ENCODE measurements at places on chromosomes 1 and 21. TPM values are rescaled to one million over a fixed set of nuclear protein-coding genes. Genes with fewer than 3 reads are reported as not detected.
A peak's percentile ranks its signal among the peaks of the same experiment; 100 is the strongest.

DNA sequence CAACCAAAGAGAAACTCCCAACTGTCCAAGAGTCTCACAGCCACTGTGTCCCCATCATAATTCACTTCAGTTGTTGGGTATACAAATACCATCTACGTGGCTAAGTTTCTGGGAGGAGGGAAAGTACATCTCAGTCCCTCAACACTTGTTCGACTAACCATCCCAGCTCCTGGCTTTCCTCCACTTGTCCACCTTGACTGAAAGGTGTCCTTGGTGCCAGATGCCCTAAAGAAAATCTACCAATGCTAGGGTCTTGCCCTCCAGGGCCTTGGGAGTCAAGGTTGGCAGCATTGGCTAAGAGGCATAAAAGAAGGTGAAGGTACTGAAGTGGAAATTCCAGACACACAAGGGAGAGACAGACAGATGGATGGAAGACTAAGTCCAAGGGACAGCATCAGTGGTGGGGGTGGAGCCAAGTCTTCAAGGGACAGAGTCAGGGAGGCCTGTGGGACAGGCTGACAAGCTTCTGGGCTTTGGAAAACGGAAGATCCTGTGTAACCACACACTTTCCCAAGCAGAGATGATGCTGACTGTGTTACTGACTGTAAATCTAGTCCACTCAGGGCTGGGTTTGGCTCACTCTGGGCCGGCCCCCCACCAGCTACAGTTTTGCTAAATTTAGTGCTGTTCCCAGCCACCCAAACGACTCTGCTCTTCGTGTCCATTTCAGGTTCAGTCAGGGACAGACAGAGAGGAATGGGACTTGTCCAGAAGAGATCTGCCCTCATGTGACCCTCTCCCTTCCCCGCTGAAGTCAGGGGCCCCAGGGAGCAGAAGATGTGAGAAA is 60.1 kb downstream of the CD34 start:
- no peak for DNase-seq

The AKR7A3 gene
- 1.1 TPM for total RNA-seq

GRCh38 chr1:21617126-21617738 is 51.9 kb downstream of the RAP1GAP start:
- no peak for DNase-seq

The LENEP gene
- not detected for total RNA-seq

The CELSR2 gene
- 9.7 TPM for total RNA-seq

The TMEM35B gene
- 4.1 TPM for total RNA-seq

GRCh38 chr1:48691429-48692001 is 85.2 kb downstream of the BEND5 start:
- DNase-seq, result no peak

The TMPRSS15 gene
- total RNA-seq, result not detected

The ARTN gene
- 1.4 TPM for total RNA-seq

DNA sequence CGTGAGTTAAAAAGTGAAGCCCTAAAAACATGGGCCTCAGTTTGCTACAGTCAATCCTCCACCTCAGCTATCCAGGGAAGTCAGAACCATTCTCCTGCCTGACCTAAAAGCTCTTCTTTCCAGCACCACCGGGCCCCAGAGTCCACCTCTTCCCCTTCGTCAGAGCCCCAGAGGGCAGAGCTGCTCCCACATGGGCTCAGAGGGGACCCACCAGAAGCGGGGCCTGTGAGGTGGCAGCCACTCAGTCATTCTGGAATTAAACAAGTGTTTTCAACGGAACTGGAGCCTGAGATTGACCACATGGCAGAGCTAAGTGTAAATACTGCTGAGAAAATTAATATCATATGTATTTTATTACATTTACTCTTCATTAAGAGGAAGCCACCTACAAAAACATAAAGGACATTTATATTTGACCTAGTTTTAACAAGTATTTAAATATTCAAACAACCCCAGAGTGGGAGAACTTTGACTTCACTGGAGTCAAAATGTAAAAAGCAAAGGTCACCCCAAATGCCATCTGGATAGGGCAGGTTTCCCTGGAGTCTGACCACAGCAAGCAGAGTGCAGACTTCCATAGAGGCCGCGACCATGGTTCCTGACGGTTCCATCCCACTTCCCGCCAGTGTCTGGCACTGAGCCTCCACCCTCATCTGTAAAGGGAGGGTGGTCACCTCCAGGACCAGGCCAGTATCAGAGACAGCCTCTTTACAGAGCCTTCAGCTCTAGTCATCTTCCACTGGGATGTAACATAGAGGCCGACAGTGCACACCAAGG is 1.8 kb downstream of the SUMO3 start:
- DNase-seq, result no peak

GRCh38 chr1:8115769-8116167 is 89.7 kb upstream of the ERRFI1 start:
- no peak for DNase-seq

The CNKSR1 gene
- 0.89 TPM for total RNA-seq

- no peak for DNase-seq
Observed at GRCh38 chr21:29481641-29482040, 182.9 kb downstream of the BACH1 start.

DNA sequence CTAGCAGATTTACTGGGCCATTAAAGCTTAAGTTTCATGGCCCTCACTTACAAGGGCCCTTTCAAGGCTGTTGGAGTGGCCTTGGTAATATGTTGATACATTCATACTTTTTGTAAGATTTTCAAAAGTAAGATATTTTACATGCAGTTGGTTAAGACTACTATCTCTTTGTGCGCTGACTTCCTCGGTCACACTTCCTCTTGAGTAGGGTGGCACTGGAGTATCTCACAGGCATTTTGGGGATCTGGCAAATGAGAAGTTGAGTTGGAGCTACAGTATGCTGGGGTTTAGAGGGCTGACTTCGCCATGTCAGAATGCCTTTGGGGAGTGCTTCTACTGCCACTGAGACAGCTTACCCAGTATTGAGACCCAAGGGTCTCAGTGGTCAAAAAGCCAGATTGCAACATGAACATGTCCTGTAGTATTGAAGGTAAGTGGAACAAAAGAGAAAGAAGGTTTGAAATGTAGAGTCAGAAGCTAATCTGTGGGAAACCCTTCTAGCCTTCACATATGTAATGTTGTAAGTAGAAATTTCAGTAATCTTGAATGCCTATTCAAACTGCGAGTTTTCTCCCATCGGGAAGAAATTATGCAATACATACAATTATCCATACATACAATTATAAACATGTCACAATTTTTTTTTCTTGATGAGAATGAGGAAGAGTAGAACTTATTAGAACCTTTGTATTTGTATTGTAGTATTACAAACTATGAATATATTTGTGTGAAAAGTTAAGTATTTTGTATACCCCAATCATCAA is 32.3 kb upstream of the RALGPS2 start:
- no peak for DNase-seq

GRCh38 chr1:152906023-152906565 is 2.3 kb upstream of the IVL start:
- DNase-seq, result no peak

- peak; percentile 33 for DNase-seq
Observed at GRCh38 chr1:17119076-17119772, at the start of gene PADI2. TSS of gene PADI2 (minus strand) at chr1:17119451. CDS start at chr1:17119371, 80 bp downstream.

- no peak for DNase-seq
Observed at GRCh38 chr1:230139741-230140140, 72.7 kb downstream of the GALNT2 start.

DNA sequence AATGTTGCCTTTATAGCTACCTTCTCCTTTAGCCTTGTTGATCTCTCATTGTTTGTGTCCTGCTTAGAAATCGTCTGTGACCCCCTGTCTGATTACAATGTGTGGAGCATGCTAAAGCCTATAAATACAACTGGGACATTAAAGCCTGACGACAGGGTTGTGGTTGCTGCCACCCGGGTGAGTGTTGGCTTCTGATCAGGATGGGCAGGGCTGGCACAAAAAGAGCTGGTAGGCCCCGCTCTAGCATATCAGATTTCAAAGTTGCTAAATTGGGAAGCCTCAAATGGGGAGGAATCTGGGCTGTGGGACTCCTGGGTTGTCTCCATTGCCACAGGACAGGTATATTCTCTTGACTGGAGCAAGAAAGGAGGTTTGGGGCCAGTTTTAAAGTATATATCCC is 8.4 kb downstream of the NCSTN start:
- DNase-seq, result no peak

DNA sequence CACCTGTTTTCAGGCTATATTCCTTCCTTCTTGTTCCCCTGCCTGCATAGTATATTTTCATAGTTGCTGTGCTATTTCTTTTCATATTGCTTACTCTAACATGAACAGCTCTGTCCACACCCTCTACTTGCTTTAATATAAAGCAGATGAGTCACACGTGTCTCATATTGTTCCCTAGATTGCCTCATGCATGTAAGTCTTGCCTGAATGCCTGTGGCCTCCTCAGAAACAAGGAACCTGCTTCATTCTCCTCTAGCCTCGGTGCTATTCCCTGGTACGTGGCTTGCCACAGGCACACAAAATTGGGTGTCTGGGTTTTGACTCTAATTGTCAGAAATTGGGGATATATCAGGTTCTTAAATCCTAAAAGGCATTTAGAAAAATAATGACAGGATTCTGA is 16.5 kb upstream of the PKP1 start:
- DNase-seq, result no peak

- no peak for DNase-seq
Observed at GRCh38 chr1:10901891-10902805, 105.7 kb upstream of the CASZ1 start.

All from natural killer cell (primary cell).